ENCODE measurements at places on chromosomes 11 and 22.
A peak's percentile ranks its signal among the peaks of the same experiment; 100 is the strongest.

- no peak for DNase-seq
Measured at GRCh38 chr11:125292100-125292499, 127.5 kb downstream of the PKNOX2 start.

DNA sequence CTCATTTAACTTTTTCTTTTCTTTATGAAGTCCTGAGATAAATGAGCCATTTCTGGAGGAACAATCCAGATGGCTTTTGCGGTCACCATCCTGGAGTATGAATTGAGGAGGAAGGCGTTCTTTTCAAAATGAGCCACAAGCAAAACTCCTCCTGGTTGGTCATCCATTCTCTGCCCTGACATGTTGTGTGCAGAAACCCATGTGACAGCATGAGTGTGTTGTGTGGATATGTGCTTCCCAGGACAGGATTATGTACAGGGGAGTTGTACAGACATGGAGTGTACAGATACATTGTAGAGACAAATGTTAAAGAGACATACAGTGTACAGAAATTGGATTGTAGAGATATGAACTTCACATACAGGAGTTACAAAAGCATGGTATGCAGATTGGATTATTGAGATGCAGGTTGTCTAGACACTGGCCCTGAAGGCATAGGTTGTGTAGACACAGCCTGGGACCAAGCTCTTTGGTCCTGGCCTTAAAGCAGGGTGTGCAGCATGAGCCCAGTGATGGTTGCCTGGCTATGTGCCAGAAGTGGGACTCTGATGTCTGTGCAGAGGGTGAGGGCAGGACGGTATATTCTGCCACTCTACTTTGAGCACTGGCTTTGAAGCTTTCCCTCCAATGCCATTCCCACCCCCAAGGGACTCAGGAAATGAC, 178.5 kb upstream of the ZBED5 start:
- no peak for DNase-seq

GRCh38 chr11:128733440-128734102, 39.7 kb downstream of the FLI1 start:
- DNase-seq: peak; percentile 58

DNA sequence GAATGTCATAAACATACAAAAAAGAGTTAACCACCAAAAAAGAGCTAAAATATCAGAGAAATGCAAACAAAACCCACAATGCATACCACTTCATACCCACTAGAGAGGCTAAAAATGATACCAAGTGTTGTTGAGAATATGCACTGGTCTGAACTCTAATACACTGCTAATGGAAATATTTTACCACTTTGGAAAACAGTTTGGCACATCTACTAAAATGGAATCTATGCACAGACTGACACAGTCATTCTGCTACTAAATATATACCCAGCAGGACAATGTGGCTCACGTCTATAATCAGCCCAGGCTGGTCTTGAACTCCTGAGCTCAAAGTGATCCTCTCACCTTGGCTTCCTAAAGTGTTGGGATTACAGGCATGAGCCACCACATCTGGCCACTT, 18.0 kb downstream of the MAPK1 start:
- no peak for DNase-seq

- no peak for DNase-seq
Measured at GRCh38 chr11:87775036-87775435, 400.2 kb downstream of the RAB38 start.
